ENCODE measurements at places on chromosomes 1 and 21. TPM values are rescaled to one million over a fixed set of nuclear protein-coding genes. Genes with fewer than 3 reads are reported as not detected.

Gene GPR25
- 0.62 TPM for total RNA-seq

Gene ADORA3
- total RNA-seq, result 10.3 TPM

Gene POMGNT1
- total RNA-seq, result 59.3 TPM

Gene DNASE2B
- total RNA-seq, result 26.1 TPM

Gene PLA2G2D
- 0.27 TPM for total RNA-seq

Gene TMPRSS3
- 3.8 TPM for total RNA-seq

Gene ZNF697
- 8.7 TPM for total RNA-seq

Gene EFNA3
- 1.0 TPM for total RNA-seq

Gene ACTN2
- total RNA-seq, result 1.9 TPM

DNA sequence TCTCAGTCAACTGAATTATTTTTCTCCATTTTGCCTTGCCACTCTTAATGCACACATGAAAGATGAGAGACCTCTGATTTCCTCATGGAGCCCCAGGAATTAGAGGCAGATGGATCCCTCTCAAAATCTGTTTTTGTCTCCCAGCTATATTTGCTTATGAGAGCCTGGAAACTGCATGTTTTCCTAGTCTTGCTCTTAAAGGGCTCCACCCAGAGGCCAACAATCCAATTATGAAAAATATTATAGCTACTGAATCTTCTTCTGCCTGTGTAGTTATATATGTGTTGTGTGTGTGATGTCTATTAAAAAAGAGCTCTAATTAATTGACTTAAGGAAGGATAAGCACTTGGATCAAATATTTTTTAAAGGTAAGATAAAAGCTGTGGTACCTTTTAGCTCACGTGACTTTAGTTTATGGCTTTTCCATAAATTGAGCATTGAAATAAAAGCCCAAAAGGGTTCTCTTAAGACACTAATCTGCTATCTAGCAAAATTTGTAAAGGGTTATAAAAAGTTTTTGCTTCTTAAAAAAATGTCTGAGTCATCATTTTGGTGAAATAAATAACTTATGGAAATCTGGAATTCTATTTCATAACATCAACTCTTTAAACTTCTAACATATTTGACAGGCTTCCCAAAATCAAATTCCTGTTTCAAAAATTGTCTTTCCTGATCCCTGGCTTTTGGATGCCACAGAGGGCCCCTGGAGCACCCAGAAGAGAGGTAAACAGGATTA lies 31.2 kb upstream of the TSPEAR start:
- DNase-seq, result no peak

GRCh38 chr21:25790122-25790877 lies 55.5 kb downstream of the GABPA start:
- DNase-seq, result no peak

- DNase-seq, result no peak
Observed at GRCh38 chr1:11198257-11198656, 9.1 kb downstream of the ANGPTL7 start.

DNA sequence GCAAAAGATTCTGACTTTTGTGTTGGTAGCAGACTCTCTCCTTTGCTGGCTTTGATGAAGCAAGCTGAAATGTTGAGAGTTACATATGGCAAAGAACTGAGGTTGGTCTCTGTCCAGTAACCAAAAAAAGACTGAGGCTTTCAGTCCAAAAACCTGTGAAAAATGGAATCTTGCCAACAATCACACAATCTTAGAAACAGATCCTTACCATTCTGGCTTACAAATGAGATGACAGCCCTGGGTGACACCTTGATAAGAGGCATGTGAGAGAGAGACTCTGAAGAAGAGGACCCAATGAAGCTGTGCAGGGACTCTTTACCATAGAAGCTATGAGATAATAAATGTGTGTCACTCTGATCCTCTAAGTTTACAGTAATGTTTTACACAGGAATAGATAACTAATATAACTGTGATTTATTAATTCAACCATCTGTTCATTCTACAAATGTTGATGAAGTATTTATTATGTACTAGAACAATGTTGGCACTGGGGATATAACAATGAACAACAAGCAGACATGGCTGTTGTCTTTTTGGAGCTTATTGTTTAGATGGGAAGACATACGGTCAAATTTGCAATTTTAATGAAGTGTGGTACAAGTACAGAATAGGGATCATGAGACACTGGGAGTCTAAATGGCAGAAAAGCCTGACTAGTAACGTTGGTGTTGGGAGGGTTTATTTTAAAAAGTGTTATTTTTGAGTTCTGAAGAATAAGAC lies 251.0 kb downstream of the OLFM3 start:
- DNase-seq, result no peak

GRCh38 chr1:20982316-20982715 lies 194.4 kb downstream of the EIF4G3 start:
- DNase-seq, result no peak

- DNase-seq, result no peak
Observed at GRCh38 chr1:116713474-116713873, 40.8 kb upstream of the CD2 start.

GRCh38 chr1:234396871-234397270 lies 23.6 kb downstream of the COA6 start:
- no peak for DNase-seq

DNA sequence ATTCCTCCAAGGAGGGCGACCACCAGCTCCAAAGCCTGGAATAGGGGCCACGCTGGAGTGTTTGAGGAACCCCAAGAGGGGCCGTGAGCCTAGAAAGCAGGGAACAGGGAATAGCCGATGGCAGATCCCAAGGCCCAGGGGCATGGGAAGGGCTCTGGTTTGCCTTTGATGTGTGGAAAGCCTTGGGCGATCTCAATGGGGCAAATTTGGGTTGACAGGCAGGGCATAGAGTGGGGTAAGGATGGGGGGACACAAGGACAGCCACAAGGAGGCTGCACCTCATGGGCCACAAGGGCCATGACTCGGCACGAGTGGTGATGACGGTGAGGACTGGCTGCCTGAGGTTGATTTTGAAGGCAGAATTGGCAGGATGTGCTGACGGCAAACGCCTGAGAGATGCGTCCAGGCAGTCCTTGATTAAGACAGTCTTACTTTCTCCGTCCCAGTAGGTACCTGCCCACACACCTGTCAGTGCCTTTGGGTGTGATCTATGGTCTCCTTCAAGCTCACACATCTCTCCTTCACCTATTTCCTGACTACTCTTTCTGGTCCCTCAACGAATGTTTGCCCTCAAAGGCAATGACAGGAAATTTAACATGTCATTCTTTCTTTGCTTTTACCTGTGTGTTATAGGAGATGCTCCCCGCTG lies 2.0 kb upstream of the TMPRSS3 start:
- no peak for DNase-seq

DNA sequence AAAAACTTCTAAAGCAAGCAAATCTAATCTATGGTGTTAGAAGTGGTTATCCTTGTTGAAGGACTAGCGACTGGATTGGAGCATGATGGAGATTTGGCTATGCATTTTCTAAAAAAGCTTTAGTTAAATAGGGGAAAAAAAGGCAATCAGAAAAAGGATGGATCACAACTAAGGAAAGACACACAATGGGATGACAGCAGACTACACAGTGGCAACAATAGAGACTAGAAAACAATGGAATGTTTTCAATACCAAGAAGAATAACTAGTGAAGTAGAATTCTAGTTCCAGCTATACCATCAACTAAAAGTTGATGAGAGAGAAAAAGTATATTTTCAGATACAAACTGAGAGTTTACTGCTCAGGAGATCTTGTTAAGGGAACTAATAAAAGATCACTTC lies 605.8 kb downstream of the PTPRU start:
- DNase-seq, result no peak
